ENCODE measurements at places on chromosomes 16 and 17.

DNA sequence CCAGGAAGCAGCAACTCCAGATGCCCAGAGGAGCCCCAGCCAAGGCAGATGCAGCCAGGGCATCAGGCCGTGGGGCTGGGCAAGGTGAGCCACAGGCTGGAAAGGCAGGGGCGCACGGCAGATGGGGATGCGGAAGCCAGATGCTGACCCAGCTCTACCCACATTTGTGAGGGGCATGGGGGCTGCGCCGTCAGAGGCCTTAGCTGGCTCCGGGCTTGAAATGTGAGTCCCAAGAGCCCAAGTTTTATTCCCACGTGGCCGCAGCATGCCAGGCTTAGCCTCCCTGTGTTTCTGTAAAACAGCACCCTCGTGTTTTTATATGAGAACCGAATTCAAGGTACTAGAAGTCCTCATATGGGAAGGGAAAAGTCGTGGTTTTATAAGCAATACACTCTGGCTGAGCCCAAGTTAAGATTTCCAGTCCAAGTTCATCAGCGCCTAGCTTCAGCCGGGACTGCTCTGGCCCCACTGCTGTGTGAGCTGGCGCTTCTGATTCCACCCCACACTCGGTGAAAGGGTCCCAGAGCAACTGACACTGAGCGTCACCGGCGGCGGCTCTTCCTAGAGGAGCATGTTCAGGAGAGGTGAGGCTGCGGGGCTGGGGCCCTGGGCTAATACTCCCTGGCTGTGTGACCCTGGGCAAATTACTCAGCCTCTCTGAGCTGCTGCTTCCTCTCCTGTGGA lies 6.7 kb upstream of the C16orf95 start:
- no peak for DNase-seq

DNA sequence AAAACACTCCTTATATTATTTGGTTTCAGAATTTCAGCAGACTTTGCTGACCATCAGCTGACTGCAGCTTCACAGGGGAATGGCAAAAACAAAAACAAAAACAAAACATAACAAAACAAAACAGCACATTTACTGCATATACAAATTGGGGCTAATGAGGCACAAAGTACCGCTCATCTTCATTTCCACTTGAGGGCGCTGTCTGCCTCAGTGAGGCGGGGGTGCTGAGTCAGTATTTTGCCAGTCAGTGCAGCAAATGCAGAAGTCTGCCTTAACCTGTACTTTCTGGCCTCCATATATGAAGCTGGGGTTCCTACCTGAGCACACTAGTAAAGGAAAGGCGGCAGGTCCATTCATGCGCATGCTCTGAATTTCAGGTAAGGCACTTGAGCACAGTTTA lies 13.5 kb upstream of the DYNLRB2 start:
- peak; percentile 68 for DNase-seq

DNA sequence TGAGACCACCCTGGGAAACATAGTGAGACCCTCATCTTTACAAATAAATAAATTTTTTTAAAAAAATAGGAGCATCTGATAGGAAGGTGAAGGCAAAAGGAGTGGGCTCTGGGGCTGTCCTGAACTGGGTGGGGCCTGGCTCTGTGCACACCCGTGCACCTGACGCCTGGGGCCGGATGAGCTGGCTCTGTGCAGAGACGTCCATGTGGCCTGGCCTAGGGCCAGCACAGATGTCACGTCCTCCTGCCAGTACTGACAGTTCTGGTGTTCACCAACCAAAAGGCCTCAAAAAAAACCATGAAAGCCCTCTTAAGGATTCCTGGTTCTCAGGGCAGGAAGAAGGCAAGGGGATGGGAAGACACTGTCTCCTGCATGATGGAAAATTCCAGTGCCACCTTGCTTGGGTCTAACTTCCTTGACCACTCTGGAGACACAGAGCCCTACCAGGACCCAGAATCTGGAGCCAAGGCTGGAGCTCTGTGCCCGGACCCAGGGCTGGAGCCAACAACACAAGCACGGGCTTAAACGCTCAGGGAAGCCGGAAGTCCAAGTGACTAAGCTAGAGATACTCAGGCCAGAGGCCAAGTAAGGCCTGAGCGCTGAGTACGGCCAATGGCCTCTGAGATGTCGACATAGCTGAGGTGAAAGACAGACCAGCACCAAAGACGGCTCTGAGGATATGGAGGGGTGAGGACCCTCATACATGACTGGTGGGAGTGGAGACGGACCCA lies 32.9 kb downstream of the COPRS start:
- DNase-seq: no peak

GRCh38 chr17:55664287-55664686 lies 58.4 kb downstream of the TMEM100 start:
- DNase-seq: peak; percentile 77

- DNase-seq: no peak
Observed at GRCh38 chr17:27461192-27461859, 5.1 kb downstream of the KSR1 start.

- no peak for DNase-seq
Observed at GRCh38 chr16:56682703-56683397, 580 bp downstream of the MT1X start.

DNA sequence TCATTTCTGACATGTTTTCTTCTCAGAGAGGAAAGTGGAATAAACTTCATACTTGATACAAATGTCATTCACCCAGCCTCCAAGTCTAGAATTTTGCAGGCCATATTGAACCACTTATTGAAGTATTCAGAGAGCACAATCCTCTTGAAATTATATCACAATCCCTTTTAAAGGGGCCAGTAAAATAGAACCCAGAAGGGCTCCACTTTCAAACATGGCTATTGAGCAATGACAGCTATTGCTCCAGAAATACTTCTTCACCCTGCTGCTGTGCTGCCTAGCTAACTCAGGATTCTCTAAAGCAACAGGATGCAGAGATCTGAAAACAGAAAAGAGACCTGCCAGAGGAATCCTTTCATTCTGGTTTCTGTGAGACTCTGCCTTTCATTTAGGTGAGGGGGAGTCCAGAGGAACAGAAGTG lies 275.0 kb upstream of the CDH5 start:
- no peak for DNase-seq

DNA sequence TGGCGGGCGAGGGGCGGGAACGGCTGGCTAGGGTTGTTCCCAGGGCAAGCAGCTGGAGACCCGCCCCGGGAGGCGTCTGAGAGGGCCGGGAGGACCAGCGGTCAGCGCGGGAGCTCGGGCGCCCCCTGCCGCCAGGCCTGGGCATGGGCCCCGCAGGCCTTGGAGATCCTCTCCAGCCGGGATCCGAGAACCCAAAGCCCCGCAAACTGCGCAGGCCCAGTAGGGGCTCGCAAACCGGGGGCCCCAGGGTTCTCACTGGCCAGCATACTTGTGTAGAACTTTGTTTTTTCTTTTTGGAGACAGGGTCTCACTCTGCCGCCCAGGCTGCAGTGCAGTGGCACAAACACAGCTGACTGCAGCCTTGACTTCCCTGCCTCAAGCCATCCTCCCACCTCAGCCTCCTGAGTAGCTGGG lies 20.8 kb upstream of the ZNF423 start:
- peak; percentile 47 for DNase-seq

DNA sequence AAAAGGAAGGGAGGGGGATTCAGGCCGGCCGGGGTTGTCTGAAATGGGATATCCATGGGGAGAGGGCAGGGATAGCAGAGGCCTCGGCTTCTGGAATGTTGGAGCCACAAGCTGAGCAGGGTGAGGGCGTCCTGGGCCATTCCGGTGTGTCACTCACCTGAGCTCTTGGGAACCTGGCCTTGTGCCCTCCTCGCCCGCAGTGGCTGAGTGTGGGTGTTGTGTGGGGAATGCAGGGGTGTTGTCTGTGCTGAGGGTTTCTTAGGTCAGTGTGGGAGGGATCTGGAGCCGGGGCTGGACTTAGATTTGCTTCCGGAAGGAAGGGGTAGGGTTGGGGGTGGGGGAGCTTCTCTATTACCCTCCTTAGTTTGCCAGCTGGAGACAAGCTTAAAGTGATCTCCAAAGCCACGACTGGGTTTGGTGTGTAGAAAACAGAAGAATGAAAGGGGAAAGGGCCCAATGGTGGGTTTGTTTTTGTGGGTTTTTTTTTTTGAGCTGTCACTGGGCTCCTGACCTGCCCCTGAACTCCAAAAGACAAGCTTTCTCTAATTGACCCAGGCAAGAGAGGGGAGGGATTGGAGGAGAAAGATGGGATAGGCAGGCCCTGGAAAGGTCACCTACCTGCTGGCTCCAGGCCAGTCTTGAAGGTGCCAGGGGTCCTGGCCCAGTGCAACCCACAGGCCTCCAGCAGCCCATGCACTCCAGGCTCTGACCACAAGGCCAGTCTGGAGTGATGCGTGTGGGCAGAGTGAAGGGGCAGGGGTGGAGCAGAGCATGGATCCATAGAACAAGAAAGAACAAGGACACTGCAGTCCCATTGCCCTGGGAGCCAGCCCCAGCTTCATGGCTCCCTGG lies at the start of gene SULT1A2:
TSS of gene SULT1A2 (minus strand) at position 211 of the 852 bp plus-strand sequence. CDS start 1,120 bp downstream, outside the sequence.
- no peak for DNase-seq

DNA sequence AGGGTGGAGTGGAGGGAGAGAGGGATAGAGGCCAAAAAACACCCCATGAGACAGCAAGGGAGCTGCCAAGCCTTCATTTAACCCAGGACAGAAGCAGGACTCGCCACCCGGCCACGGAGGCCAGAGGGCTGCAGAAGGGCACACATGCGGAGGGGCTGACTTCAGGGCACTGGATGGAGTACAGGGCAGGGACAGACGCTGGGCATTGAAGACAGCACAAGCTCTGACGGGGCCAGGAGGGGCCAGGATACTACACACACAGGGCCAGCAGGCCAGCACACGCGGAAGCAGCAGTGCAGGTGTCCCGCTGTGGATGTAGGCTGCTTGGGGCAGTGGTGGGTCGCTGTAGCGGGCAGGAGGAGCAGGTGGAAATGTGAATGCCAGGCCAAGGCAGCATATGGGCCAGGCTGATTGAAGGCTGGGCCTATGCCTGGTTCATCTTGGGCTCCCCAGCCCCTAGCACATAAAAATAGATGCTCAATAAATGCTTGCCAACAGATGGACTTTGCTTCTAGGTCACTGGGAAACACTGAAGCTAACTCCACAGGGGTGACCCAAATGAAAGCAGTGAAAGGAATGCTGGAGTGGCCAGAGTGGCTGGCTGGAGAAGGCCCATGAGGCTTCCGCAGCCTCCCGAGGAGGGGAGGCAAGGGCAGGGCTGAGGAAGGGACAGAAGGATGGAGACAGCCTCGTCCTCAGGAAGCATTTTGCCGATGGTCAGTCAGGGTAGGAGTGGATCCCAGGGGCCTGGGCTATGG lies 61.6 kb downstream of the GNA13 start:
- no peak for DNase-seq

GRCh38 chr17:3968015-3968414 lies 3.8 kb upstream of the ATP2A3 start:
- DNase-seq: no peak
